Calu3 (cell line): ENCODE measurements at places on chromosomes 4 and X.

GRCh38 chrX:68633981-68634380 lies 13.5 kb upstream of the STARD8 start:
- no peak for DNase-seq

DNA sequence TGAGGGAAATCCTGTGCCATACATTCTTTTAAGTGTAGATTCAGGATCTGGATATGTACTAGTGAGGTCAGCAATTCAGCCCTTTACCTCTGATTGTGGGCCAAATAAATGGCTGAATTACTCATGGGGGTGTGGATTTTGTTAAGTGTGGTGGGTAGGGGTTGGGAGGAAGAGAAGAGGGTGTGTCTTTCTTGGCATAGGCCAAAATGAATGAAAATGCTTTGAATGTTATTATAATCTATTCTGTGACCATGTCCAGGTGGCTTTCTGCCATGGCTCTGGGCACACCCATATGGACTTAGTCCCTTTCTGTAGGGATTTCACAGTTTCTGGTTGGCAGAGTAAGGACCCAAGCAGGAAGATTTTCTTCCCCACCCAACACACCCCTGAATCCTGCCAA lies 244.3 kb downstream of the CBR4 start:
- peak; percentile 27 for DNase-seq

DNA sequence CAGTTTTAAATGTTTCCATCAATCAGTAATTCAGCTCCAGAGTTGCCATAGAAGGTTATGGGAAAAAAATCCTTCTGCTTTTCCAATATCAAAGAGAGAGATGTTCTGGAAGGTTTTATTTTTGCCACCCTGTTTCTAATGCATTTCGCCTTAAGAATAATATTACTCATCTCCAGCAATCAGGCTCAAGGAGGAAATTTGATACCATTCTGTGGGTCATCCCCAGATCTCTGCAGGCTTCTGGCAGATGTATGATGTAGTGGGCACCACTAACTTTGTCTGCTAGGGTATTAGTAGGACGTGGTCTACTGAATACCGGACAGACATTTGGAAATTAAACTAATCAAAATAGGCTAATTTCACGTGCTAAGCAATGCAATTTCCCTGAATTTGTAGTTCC lies 645.4 kb upstream of the TENM3 start:
- DNase-seq, result no peak

- no peak for DNase-seq
These were observed at the start of gene NUDT10 for GRCh38 chrX:51332188-51332942. NUDT10 (plus strand) TSS chrX:51332822; CDS start chrX:51332966, 144 bp downstream.

DNA sequence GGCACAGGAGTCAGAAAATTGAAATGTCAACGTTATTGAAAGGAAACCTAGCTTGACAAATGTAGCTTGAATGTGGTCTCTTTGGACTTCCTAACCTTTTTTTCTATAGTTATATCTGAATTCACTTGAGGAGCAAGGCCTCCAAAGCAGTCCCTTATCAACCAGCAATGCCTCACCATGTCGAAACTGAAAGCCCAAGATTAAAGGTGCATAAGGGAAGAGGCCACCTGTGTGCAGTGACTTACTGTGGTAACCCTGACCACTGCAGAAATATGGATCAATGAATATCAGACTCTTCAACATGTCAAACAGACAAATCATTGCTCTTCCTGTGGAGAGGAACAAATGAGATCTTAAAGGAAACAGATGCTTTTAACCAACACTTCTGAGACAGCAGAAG lies 95.0 kb upstream of the GIMD1 start:
- no peak for DNase-seq

DNA sequence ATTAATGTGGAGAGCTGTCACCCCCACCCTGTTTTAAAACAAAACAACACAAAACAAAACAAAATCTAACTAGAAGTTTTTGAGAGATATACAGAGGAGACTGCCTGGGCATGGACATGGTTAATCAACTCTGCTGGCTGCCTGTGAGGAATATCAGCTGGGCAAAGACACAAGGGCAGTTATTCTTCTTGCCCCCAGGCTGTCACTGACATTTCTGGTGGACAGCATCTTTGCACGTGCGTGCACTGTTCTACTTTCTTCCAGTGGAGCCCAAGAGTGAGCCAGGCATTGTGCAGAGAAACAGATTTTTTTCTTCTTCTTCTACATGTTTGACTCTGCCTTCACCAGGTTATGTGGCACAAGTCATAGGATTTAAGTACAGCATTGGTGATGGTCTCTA lies 13.8 kb downstream of the IRS4 start:
- DNase-seq, result no peak

DNA sequence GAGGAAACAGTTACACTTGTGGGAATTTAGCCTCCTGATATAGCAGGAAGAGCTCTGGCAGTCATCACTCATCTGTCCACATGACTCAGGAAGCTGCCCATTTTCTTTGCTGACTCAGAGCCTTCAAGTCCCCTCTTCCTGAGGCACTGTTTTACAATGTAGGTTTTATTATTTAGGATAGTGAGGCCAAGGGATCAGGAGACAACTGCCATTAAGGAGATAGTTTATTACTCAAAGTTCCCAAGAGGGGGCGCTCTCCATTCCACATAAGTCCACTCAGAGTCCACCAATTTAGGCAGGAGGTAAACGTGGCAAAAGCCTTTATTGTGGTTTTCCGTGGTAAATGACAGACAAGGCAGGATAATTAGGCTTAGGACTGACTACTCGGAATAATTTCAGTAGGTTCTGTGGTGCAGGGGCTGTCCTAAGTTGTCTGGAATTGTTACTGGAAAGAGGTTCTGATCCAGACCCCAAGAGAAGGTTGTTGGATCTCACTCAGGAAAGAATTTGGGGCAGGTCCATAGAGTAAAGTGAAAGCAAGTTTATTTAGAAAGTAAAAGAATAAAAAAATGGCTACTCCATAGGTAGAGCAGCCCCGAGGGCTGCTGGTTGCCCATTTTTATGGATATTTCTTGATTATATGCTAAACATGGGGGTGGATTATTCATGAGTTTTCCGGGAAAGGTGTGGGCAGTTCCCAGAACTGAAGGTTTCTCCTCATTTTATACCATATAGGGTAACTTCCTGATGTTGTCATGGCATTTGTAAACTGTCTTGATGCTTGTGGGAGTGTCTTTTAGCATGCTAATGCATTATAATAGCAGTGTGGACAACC lies 96.0 kb upstream of the RAB40AL start:
- no peak for DNase-seq

DNA sequence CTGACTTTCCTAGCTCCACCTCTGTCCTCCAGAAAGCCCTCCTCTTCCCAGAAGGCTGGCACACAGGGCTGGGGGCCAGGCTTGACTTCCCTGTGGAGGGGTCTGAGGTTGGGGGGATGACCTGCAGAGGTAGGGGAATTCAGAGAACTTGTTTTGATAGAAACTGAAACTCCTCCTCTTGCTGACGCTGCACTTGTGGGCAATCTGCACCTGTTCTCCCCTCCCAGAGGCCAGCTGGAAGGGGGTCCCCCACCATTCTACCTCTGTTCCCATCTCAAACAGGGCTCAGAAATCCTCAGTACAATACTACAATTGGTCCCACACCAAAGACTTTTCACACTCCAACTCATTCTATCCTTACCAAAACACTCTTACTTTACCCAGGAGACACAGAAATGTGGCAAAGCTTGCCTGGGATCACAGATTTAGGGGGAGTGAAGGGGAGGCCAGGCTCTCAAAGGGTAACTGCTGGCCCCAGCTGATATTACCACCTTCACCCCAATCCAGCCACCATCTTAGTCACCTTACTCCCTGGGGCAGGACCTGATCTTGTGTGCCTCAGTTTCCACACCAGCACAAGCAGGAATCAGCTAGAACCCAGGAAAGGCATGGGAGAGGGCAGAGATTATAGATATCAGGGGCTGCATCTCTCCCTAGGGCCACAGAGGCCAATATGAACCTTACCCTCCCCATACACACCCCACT lies 18.5 kb downstream of the OTUD5 start:
- DNase-seq, result no peak

DNA sequence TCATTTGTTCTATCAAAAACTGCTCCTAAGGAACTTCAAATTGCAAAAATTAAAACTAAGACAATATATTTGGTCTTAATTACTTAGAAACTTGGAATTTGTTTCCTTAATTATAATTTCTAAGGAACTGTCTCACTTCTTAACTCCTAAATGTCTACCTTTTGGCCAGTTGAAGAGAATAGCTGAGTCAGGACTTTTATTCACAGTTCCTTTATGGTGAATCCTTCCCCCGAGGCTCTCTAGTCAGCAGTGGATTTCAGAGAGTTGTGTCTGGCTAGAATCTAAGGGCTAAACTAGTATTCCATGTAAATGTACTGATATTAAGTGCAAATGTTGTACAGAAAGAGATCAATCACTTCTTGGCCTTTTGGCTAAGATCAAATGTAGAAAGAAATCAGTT lies 69.3 kb downstream of the AMMECR1 start:
- DNase-seq, result no peak

- DNase-seq, result no peak
These were observed 55.2 kb downstream of the CLNK start for GRCh38 chr4:10629394-10629793.

- DNase-seq, result no peak
These were observed 40.7 kb downstream of the SPCS3 start for GRCh38 chr4:176360446-176360845.

DNA sequence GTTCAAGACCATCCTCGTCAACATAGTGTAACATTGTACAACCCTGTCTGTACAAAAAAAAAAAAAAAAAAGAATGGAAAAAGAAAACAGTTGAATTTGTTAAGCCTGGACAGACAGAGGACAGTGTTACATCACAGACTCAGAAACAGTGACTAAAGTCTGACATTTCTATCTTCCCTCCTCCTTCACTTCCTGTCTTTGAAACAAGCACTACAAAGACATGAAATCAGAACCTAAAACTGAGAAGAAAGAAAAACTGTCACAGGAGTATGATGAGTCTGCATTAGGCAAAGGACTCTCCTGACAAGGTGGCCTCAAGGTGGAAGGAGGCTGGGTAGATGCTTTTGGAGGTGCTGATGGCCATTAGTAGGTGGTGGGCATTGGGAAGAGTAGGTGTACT lies 126.7 kb downstream of the RBM47 start:
- DNase-seq, result no peak

- DNase-seq, result no peak
These were observed 23.9 kb upstream of the GUCY1B1 start for GRCh38 chr4:155734951-155735350.

DNA sequence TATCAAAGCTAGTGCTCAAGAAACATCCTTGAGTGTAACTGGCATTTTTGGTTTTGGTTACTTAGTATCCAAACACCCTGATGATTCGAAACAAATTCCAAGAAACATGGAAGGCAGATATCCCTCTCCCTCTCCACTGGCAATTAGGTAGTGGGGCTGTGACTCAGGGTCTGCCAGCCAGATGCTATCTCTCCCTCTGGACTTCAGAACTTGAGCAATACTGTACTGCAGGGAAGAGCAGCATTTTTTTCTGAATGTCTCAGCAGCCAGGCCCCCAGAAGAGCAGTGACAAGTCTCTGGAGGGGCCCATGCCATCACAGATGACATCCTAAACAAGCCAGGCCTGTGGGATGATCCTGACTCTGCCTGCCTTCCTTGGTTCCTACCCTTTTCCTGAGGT lies 37.3 kb upstream of the BCORL1 start:
- DNase-seq, result no peak

DNA sequence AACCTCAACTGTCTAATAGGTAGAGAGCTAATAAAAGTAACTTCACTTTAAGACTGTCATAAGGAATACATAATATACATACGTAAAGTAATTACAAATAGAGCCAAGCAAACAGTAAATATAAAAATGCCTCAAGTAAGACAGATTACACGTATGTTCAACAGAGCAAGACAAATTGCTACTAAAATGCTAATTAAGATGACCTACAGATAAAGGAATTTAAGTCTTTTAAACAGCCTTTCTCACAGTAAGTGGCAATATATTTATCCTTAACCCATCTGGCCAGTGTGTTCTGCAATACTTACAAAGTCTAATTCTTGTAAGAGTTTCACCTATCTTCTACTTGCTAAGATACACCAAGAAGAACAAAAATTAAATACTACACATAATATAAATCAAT lies 12.7 kb downstream of the G3BP2 start:
- DNase-seq, result no peak

- DNase-seq, result no peak
These were observed 109.6 kb upstream of the GIMD1 start for GRCh38 chr4:106478152-106478551.

GRCh38 chr4:132502096-132502552 lies 647.0 kb upstream of the PCDH10 start:
- no peak for DNase-seq

DNA sequence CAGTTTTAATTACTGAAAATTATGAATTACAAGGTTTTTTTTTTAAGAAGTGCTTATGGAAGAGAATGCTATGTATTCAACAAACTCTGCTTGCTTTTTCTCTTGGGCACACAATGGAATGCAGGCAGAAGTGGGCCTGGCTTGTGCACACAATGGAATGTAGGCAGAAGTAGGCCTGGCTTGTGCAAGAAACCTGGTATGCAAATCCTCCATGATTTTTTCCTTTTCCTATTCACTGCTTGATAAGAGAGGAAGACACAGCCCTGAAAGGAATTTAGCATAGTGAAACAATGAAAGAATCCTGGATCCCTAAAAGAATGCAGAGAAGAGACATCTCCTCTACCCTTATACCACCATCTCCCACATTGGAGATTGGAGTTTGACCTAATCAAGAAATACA lies 138.4 kb downstream of the COL25A1 start:
- peak; percentile 17 for DNase-seq

GRCh38 chr4:163969291-163969690 lies 474.8 kb downstream of the TMA16 start:
- DNase-seq, result no peak

DNA sequence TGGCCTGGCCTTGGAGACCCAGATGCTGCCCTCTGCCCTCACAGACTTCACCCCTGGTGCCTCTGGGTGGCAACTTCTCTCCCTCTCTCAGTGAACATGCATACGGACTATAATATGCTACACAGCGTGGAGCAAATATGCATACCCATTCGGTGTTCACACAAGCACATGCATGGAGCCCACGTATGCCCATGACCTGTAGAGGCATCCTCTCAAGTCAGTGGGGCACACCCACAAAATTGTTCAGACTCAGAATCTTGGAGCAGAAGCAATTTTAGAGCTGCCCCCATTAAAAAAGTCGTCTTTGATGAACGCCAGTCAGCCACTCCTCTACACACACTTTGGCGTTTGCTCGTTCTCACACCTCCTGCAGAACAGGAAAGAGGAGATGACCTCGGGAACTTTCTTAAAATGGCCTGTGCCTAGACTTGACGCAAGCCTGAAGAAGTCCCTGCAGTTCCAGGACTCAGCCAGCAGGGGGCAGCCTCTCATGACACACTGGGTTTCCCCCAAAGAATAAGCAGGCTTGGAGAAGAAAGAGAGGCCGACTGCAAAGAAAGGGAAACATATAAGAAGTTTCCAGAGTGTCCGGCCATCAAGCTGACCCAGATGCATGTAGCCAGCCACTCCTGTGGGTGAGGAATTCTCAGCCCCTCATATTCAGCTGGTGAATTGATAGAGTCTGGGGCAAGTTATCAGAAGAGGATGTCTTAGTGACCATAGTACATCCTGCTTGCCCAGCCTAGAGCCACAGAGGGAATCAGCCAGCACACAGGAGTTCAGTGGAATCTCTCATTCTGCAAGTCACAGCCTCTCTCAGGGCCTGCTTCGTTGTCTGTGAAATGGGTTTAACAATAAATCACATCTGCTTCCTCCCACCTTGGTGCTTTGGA lies 17.3 kb downstream of the APLN start:
- DNase-seq, result peak; percentile 70

- DNase-seq, result no peak
These were observed 890 bp downstream of the BOD1L1 start for GRCh38 chr4:13626492-13627177.

GRCh38 chr4:30181918-30182317 lies 538.3 kb upstream of the PCDH7 start:
- DNase-seq, result no peak
